ENCODE measurements at places on chromosomes 11 and 22.

DNA sequence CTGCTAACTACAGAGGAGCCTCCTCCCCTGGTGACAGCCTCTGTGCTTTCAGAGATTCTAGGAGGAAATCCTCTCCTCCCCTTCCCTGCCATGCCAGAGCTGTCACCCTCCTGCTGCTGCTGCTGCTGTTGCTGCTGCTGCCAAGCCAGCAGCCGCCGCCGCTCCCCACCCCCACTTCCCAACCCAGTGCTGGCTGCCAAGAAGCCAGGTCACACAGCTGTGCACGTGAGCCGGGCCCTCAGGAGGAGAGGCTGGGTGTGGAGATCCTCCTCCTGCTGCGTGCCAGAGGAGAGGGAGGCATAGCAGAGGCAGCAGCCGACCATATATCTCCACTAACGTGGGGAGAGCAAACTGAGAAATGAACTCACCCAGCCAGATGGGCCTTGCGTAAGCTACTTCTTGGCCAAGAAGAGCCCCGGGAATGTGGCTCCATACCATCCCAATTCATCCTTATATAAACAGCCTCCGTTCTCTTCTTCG lies 12.4 kb downstream of the CRY2 start:
- DNase-seq, result peak; percentile 87

DNA sequence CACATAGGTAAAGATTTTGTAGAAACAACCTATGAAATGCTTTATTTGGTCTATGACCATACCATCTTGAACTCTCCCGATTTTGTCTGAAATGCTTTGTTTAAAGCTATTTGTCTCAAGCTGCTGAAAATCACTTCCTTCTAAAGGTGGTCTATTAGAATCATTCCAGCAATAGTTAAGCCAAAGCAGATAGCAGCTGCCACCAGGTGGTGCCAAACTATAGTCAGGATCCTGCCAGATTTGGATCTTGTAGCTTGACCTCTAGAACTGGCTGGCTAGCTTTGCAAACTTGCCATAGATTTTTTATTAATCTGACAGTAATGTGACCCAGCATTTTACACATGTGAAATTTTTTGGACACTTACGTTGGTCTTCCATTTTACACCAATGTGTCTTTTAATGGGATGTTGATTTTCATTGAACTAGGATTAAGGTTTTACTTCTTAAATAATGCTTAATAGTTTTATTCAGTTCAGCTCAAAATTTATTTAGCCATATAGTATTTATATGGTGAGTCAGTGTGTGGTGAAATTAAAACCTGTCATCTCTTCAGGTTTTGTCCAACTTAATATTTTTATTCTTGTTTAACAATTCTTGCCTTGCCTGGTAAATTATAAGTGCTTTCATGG lies 19.7 kb downstream of the CTR9 start:
- peak; percentile 27 for DNase-seq

- DNase-seq, result no peak
Observed at GRCh38 chr22:49828599-49828965, 909 bp upstream of the BRD1 start.

- DNase-seq, result no peak
Observed at GRCh38 chr22:19331975-19332374, 40.5 kb upstream of the CLTCL1 start.

DNA sequence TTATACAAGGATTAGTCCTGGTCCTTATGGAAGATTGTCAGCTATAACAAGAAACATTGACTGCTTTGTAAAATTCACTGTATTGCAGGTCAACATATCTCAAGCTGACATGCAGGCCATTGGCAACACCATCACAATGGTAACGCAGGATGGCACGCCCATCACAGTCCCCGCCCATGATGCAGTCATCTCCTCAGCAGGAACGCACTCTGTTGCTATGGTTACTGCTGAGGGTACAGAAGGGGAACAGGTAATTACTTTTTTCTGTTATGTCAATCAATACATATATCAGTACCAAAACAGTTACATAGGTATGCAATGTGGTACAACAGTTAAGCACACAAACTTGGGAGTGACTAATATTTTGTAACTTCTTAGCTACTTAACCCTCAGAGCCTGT lies 55.3 kb downstream of the ZNF143 start:
- DNase-seq, result no peak

DNA sequence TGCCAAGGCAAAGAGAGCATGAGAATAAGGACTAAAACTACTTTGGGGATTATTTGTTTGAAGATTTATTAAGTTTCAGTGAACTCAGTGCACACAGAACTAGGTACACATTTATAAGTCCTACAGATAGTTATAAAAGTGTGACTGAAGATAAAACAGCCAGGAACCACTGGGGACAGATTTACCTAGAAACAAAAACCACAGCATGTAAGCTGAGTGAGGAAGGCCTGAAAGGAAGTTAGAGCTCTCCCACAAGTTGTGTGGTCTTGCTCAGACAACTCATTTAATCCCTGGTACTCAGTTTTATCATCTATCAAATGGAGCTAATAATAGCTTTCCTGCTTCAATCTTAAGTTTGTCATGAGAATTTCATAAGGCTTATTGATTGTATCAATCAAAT lies 311.2 kb upstream of the FAT3 start:
- no peak for DNase-seq

- no peak for DNase-seq
Observed at GRCh38 chr11:122398167-122398566, 257.4 kb upstream of the UBASH3B start.

DNA sequence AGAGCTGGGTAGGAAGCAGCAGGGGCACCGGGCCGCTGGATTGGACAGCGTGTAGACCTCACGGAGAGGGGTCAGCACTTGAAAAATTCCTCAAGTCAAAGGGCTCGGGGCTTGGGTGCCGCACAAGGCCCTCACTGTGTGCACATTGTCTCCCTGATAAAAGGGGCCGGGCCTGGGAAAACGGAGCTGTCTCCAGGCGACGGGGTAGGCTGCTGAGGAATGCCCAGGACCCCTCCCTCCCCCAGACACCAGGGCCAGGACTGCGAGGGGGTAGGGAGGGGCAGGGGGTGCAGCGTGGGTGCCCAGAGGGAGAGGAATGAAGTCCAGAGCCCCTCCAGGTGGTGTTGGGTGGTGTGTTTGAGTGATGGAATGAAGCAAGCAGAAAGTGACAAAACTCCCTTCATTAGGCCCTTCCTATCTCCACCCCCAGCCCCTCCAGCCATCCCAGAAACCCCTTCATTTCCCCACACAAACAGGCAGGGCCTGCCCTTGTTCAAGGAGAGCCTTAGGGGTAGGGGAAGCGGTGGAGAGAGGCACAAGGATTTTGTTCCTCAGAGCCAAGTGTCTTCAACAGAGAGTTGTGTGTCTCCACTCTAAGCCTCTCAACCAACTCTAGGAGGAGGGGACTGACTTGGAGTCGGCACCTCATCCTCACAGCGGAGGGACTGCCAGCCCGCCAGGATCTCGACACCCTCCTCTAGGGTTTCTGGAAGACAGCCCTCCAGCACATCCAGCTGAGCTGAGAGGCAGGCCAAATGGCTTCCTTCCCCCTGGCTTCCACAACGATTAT lies 63.9 kb downstream of the SYN3 start:
- DNase-seq, result no peak

DNA sequence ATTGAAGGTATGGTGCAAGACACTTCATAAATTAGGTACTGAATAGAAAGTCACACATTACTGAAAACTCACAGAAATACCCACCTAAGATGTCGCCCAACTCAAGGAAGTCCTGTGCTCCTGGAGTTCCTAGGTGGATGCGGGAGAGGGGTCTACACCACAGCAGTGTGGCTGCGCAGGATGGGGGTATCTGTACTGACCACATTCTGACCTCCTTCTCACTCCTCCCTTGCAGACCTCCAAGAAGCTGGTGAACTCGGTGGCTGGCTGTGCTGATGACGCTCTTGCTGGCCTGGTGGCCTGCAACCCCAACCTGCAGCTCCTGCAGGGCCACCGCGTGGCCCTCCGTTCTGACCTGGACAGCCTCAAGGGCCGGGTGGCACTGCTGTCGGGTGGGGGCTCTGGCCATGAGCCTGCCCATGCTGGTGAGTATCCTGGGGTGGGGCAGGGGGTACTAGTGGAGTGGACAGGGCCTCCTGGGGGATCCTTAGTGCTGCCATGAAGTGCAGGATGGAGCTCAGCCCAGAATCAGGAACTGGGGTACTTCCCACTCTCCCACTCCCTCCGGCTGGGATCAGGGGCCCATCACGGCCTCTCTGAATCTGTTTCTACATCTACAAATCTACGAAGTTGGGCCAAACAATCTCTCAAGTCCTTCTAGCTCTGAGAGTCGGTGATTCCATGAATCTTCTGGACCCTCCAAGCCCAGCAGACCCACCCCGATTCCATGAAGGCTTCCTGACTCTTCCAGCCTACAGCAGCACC lies 4.9 kb downstream of the TKFC start:
- DNase-seq, result no peak

GRCh38 chr22:25840167-25840566 lies 98.2 kb downstream of the MYO18B start:
- DNase-seq, result no peak

Data from NCI-H2081 (cell line).